AG04449 (cell line): ENCODE measurements at places on chromosomes 12 and 14.

GRCh38 chr14:30385925-30386324 is 173.0 kb upstream of the G2E3 start:
- DNase-seq: no peak

DNA sequence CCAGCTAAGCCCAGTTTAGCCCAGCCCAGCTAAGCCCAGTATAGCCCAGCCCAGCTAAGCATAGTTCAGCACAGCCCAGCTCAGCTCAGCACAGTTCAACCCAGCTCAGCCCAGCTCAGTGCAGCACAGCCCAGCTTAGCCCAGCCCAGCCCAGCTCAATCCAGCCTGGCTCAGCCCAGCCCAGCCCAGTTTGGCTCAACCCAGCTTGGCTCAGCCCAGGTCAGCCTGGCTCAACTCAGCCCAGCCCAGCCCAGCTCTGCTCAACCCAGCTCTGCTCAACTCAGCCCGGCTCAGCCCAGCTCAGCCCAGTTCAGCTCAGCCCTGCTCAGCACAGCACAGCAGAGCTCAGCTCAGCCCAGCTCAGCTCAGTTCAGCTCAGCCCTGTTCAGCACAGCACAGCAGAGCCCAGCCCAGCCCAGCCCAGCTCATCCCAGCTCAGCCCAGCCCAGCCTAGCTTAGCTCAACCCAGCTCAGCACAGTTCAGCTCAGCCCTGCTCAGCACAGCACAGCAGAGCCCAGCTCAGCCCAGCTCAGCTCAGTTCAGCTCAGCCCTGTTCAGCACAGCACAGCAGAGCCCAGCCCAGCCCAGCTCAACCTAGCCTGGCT is 330.9 kb downstream of the TMEM121 start:
- no peak for DNase-seq

GRCh38 chr14:45284802-45285201 is 31.8 kb upstream of the MIS18BP1 start:
- no peak for DNase-seq

DNA sequence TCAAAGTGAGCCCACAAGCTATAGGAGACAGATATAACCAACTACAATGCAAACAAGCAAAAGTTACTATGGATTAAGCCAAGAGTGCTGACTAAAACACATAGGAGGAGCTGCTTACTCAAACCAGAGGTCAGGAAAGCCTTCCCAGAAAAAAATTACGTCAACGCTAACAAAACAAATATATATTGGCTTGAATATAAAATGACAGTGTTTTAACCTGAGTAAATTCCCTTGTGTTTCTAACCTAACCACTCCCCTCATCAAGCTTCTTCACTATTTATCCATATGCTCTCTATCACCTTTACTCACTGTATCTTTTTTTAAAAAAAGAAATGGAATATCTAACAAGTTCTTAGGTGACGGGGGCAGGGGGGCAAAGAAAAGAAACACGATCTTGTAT is 115.9 kb downstream of the MED13L start:
- no peak for DNase-seq

GRCh38 chr12:51773145-51773869 is 75.2 kb downstream of the FIGNL2 start:
- DNase-seq: peak; percentile 53

- DNase-seq: no peak
These were observed 5.8 kb downstream of the HNRNPC start for GRCh38 chr14:21263284-21264024.

DNA sequence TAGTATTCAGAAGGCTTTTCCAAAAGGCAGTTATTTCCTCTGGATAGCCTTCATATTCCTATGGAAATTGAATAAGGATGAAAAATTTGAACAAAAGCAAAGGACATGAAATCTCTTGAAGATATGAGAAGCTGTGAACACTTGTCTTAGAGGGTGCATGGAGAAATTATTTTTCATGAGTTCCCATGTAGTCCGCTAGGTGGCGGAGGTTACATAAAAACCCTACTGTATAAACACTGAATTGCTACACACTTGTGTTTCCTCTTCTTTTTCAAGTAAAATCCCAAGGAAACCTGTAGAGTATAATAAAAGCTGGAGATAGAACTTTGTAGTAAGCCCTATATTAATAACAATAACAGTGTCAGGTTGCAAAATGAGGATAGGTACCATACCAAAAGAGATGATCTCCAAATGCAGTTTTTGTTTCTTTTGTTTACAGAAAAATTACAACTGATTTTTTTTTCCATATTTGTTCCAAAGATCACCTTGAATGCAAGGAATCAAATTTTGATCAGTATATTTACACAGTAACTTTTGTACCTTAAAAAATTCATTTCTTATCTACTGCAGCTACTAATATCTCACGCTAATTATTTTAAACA is 37.8 kb upstream of the OR4E1 start:
- peak; percentile 4 for DNase-seq

- no peak for DNase-seq
These were observed 1.9 kb downstream of the LRCOL1 start for GRCh38 chr12:132608231-132609171.

GRCh38 chr12:72388322-72388721 is 116.2 kb downstream of the TRHDE start:
- DNase-seq: no peak

DNA sequence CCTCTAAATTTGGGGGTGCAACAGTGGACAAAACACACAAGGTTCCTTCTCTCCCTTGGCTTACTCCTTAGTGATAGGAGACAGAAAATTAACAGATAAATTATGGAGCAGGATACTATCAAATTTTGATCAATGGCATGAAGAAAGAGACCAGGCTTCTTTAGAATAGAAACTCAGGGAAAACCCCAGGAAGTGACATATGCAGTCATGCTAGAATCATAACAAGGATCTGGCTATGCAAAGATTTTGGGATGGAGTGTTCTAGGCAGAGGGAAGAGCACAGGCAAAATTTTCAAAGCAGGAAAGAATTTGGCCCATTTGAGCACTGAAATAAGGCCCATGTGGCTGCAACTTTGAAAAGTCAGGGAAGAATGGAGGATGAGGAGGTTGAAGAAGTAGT is 182.3 kb upstream of the PLEKHG7 start:
- no peak for DNase-seq

- DNase-seq: no peak
These were observed 6.1 kb downstream of the METTL3 start for GRCh38 chr14:21505012-21505553.

DNA sequence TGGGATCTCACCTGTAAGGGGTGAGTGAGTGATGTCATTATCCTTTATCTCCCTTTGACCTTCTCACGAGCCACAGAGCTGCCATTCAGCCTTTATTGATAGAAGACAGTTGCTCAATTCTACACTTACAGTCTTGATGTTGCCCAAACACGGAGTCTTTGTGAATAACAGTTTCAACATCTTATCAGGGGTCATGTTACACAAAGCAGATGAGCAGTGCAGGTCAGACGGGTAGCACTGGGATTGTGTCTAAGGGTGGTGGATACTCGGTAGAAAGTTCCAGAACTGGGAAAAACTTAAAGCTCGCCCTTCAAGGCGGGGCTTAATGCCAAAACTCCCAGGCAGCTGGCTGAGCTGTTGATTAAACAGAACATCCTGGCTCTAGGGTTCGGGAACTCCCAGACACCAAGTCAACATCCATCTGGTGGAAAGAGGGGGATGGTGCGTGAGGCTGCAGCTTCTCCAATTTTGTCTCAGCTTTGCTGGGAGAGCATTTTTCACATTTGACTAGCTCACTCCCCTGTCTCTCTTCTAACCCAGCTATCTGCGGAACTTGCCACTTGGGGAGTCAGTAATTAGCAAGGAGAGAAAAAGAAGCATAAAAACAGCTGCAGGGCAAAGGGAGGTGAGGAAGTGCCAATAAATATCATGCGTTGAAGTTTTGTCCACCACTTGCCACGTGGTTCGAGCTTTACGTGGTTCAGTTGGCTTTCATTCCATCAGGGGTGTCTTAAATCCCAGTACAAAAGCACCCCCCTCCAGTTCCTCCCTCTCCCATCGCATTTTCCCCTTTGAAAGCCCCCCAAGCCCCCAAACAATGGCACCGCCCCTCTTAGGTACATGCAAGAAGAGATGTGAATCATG is 31.0 kb downstream of the FOXN4 start:
- no peak for DNase-seq

DNA sequence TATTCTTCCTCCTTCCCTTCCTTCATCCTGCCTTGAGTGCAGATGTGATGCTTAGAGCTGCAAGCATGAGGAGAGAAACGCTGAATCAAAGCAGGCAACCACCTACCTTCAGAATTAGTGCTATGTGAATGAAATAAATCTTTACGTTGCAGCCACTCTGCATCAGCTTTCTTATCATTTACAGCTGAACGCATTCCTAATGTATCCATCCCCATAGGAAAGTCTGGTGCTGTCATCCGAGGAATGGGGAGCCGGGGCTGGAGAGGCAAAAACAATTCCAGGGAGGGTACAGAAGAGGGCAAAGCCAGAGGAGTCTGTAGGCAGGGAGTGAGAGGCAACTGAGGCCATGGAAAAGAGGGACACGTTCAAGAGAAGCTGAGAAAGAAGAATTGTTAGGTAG is 90.0 kb downstream of the GCH1 start:
- no peak for DNase-seq

DNA sequence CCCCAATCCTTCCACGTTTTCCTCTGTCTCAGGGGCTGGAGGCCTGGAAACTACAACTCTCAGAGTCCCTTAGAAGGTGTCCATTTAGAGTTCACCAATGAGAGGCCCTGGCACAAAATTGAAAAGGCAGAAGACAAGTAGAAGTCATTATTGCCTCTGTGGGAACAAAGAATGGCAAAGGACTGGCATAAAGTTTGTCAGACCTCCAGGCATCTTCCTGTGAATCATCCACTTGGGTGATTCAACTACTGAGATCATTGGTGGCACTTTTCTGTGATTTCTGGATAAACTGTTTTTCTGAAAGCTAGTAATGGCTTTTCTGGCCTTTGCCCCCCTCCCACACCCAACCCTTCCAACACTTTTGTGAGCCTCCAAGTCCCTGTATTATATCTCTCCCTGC is 42.6 kb upstream of the C12orf42 start:
- DNase-seq: no peak

DNA sequence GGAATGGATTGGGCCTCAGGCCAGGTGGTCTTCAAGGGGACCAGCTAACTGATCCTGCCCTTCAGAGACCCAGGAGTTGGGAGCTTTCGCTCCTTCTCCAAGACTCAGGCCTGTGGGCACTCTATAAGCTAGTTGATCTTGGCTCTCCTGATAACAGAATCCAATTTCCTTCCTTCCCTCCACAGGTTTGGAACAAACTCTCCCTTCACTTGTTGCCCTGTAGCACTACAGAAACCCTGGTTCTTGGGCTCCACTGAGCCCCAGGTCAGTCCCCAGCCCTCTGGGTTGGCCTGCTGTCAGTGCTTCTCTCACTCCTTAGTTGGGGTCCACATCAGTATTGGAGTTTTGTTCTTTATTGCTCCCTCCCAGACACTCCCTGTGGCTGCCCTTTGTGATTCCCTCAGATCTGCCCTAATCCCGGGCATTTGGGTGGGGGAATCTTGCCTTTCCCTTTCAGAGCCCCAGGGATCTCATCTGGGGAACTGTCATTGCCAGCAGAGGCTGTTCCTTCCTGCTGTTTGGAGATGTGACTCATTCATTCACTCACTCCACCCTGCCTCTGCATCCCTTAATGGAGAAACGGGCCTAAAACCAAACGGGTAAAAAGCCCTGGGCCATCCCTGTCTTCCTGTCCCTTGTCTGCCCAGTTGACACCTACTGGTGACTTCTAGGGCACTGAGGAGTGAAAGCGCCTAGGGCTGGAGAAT is 4.4 kb upstream of the GPD1 start:
- DNase-seq: no peak

DNA sequence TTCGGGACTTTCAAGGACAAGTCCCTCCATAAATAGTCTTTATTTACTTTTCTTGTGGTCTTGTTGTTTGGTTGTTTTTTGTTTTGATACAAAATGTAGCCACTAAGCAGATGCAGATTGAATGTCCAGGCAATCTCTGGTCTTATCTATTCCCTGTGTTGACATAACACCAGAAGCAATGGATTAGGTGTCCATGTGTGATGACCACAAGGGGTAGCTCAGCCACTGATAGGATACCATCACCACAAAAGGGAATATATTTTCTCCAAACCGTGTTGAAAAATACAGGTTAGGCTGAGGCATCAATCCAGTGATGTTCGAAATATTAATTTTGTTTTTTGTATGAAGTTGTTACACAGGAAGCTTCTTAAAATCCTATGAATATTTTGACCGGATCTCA is 196.3 kb downstream of the EPS8 start:
- DNase-seq: no peak

DNA sequence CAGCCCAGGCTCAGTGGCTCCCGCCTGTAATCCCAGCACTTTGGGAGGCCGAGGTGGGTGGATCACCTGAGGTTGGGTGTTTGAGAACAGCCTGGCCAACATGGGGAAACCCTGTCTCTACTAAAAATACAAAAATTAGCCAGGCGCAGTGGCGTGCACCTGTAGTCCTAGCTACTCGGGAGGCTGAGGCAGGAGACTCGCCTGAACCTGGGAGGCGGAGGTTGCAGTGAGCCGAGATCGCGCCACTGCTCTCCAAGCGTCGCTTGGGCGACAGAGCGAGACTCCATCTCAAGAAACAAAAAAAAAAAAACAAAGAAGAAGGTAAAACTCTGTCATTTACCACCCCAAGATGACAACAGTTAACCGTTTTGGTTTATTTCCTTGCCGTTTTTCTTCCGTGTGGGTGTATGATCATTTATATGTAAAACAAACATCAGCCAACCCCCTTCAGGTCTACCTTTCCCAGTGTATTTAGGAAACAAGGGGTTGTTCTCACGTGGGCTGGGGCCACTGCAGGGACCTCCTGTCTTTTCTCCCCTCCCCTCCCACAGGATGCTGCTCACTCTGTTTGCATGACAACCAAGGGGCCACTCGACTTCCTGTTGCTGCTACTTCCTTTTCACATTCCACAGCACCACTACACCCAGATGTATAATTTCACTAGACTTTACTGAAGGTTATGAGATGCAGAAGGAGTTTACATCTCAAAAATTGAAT is 13.6 kb downstream of the TTC9 start:
- no peak for DNase-seq

GRCh38 chr12:74441872-74442271 is 95.8 kb upstream of the ATXN7L3B start:
- DNase-seq: no peak

DNA sequence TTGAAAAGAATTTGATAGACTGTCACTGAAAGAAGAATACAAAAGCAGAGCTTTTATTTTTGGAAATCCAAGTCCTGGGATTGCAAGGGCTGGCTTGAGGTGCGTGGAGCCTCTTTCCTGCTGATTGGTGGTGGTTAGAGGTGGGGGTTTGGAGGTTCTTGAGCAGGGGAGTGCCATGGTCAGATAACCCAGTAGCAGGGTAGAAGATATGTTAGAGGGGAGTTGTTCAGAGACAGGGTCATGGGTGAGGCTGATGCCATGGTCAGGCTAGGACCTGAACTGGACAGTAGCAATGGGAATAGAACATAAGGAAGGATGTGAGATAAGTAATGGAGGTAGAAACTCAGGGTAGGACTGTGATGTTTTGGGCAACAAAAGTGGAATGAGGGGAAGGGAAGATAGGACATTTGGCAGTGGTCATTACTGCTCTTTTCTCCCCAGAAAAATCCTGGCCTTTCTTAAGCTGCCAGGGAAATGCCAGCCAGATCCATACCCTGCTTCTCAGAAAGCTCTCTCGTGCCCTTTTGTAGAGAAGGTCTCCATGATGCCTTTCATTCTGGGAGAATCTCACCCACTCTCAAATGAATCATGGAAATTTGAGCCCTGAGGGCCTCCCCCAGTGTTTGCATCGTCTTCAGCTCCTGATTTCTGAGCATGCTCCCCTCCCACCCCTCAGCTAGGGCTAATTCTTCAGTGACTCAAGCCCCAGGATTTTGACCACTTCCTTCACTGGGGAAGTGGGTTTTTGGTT is 9.5 kb downstream of the EMP1 start:
- DNase-seq: peak; percentile 85
